Fibroblast of lung (primary cell): ENCODE measurements at places on chromosomes 7 and 10.
A peak's percentile ranks its signal among the peaks of the same experiment; 100 is the strongest.

DNA sequence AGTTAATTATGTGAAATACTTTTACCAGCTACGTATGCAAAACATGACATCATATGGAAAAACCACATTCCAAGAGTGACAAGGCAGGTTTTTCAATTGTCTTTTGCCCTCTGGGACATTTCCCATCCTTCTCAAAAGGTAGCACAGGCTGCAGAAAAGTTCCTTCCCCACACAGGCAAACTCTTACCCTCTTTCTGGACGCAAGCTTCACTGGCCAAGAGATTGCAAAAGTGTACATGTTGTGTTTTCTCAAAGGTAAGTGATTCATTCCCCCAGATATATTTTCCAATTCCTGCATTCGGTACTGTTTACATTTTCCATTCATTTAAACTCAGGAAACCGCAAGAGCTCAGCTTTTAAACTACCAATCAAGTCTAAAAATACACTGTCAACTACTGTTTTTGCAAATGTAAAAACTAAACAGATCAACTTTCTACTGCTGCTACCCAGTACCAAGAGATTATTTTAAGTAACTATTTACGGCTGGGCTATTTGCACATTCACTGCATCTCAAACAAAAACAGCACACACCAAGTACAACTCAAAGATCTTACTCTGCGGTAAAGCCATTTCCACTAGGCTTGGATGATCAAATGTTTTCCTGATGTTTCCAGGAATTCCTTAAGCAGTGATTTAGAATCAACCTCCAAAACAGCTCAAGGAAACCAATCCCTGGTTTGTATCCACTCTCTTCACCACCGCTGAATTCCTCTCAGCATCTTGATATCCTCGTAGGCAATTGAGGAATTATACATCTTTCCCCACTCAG is 233.6 kb upstream of the CCDC6 start:
- H3K4me1 ChIP-seq = peaks cover 5% of the 10 kb centered on the region
- no peak overlapping the region for H3K4me3 ChIP-seq
- peak; percentile 78 for DNase-seq
- no peaks in the 10 kb centered on the region for H3K36me3 ChIP-seq

GRCh38 chr7:141649865-141650634 is 51.9 kb downstream of the DENND11 start:
- no peaks in the 10 kb centered on the region for H3K4me1 ChIP-seq
- no peak overlapping the region for H3K27ac ChIP-seq
- no peaks in the 10 kb centered on the region for H3K27me3 ChIP-seq
- peak; percentile 82 for DNase-seq

GRCh38 chr7:150895809-150896208 is 43.5 kb downstream of the AOC1 start:
- no peak for DNase-seq
- no peaks in the 10 kb centered on the region for H3K36me3 ChIP-seq
- no peaks in the 10 kb centered on the region for H3K4me1 ChIP-seq
- no peak overlapping the region for H3K4me3 ChIP-seq
- no peak overlapping the region for H3K27ac ChIP-seq

DNA sequence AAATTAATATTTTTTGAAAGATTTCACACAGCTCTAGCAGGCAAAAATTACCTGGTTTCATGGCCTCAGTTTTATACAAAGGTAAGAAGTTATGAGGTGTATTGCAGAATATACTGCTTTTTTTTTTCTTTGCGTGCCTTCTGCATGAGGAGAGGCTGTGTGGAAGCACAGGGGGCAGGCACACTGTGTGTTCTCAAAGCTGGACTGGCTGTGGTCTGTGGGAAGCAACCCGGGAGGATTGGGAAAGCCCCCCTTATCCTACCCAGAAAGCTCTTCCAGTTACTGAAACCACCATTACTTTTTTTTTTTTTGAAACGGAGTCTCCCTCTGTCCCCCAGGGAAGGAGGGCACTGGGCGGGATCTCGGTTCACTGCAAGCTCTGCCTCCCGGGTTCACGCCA is 25.0 kb downstream of the ADARB2 start:
- H3K27me3 ChIP-seq = no peaks in the 10 kb centered on the region
- H3K36me3 ChIP-seq = no peaks in the 10 kb centered on the region
- no peak overlapping the region for H3K27ac ChIP-seq
- H3K4me3 ChIP-seq = no peak overlapping the region
- H3K4me1 ChIP-seq = no peaks in the 10 kb centered on the region

DNA sequence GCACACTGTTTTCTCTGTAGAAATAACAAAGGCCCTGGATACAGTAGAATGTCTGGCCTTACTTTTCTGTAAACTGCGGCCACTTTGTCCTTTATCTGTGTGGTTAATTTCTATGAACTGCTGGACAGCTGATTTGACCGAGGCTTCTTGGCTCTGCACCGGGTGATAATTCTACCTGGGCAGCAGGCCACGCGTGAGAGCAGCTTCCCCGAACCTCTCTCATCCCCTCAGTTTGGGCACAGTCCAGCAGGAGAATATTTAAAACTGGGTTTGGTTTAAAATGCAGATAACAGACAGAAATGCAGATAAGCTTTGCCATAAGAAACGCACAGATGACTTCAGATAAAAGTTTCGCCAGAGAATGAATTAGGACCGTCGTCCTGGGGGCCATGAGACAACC is 81.0 kb downstream of the CELF2 start:
- H3K4me3 ChIP-seq = no peak overlapping the region
- no peaks in the 10 kb centered on the region for H3K27me3 ChIP-seq
- no peak overlapping the region for H3K27ac ChIP-seq
- no peaks in the 10 kb centered on the region for H3K36me3 ChIP-seq
- H3K4me1 ChIP-seq = no peaks in the 10 kb centered on the region

- no peak for DNase-seq
- H3K4me3 ChIP-seq = no peak overlapping the region
- H3K4me1 ChIP-seq = no peaks in the 10 kb centered on the region
- no peaks in the 10 kb centered on the region for H3K27me3 ChIP-seq
- no peak overlapping the region for H3K27ac ChIP-seq
Observed at GRCh38 chr7:21134631-21135030, 293.3 kb upstream of the SP4 start.
